ENCODE measurements at places on chromosomes 11 and 22.
A peak's percentile ranks its signal among the peaks of the same experiment; 100 is the strongest.

- DNase-seq = peak; percentile 78
Measured at GRCh38 chr11:128172046-128172878, 415.1 kb downstream of the ETS1 start.

DNA sequence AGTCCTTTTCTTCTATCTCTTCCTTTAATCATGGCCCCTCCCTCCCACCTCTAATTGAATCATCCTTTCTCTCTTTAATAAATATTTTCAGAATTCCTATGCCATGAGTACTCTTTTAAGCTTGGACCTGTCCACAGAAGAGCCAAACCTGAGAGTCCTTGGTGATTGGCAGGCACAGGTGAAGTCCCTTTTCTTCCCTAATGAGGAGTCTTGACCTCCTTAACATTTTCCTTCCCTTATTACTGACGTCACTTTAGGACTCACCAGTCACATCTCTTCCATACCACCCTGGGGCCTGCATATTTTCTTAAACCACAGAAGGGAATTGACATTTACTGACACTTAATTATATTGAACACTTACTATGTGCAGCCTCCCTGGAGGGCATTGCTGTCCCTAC, 41.0 kb upstream of the RASSF10 start:
- no peak for DNase-seq

DNA sequence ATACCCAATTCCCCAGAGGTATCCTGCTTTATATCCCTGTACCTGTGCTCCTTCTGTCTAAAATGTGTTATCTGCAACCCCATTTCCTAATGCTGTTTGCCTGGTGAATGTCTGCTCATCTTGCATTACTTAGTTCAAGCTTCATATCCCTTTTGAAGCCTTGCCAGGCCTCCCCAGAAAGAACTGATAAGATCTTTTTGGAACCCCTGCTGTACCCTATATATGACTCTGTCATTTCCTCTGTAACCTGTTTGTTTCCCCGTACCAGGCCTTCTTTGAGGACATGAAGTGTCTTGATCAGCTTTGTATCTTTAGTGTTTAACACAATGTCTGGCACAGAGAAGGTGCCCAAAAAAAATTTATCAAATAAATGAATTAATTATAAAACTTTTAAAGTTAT, 77.6 kb downstream of the LIF start:
- no peak for DNase-seq

GRCh38 chr11:14045417-14045816, 82.9 kb downstream of the SPON1 start:
- DNase-seq = no peak

Data from stimulated activated CD8-positive, alpha-beta memory T cell treated with anti-CD3 and anti-CD28 coated beads, Interleukin-4, amount 100 ng/mL, for 1 hour (primary cell).